ENCODE measurements at places on chromosomes 12 and 14.

GRCh38 chr12:71046215-71046614 is 111.6 kb downstream of the TSPAN8 start:
- DNase-seq: no peak

DNA sequence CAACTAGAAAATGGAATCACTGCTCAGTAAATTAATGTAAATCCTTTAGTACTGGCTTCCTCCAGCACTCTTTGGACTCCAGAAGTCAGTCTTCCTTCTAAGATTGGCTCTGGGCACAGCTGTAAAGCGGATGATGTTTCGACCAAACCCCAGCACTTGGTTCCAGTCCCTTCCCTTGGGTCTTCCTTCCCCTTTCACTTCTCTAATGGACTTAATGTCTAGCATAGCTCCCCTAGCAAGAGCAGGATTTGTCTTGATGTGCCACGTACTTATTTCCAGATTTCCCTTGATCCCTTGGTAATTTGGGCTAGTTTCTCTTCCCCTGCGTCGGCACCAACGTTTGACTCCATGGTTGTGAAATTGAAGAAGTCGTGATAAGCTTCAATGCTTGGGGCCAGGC is 28.3 kb downstream of the C12orf75 start:
- no peak for DNase-seq

- no peak for DNase-seq
Observed at GRCh38 chr14:101732118-101732517, 29.4 kb upstream of the PPP2R5C start.

DNA sequence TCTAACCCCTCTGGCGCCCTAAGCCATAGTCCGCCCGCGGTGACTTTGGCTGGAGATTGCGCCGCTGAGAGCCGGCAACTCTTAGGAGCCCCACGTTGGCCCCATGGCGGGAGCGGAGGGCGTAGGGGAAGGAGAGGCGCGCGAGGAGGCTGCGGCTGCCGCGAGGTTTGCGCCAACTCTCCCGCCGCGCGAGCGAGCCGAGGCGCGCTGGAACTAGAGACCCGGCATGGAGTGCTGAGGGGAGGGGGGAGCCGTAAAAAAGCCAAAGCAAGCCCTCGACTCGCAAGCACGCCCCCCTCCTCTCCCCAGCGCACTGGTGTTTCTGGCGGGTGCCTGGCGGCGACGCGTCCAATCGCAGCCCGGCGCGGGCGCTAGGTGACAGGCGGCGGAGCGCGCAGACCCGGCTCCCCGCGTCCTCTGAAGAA is at the start of gene SYT10:
SYT10 (minus strand) TSS at position 233 of the 425 bp plus-strand sequence. CDS start 297 bp downstream, outside the sequence.
- DNase-seq: peak; percentile 34

DNA sequence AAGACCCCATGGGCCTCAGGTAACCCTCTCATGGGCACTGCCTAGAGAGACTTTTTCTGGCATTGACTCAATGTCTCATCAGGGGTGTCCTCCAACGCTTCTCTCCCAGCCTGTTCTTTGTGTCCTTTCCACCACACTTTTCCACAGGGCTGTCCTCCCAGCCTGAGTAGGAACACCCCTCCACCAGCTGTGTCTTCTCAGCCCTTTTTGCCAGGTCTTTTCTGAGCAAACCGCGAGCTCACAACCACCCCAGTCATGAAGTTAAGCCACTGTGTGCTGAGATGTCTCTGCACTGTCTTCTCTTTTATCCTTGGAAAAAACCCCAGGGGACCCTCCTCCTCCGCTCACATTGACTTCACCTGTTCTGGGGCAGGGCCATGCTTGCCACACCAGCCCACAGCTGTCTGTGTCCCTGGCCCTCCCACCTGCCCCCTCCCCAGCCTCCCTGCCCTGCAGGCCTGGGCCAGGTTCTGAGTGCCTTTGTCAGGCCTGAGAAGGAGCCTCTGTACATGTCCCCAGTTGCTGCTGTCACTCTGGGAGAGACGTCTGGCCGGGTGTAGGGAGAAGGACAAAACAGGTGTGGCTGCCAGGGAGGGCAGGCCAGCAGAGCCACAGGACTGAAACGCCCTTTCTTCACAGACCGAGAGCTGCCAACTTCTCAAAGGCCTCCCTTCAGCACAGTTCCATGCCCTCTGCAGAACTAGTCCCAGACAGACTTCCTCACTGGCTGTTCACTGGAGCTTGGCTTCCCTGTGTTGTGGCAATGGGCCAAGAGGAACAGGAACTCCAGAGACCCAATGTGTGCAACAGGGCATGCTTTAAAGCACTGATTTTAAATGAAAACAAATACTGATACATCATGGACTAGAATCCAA is 50.5 kb upstream of the PNMA1 start:
- peak; percentile 13 for DNase-seq

DNA sequence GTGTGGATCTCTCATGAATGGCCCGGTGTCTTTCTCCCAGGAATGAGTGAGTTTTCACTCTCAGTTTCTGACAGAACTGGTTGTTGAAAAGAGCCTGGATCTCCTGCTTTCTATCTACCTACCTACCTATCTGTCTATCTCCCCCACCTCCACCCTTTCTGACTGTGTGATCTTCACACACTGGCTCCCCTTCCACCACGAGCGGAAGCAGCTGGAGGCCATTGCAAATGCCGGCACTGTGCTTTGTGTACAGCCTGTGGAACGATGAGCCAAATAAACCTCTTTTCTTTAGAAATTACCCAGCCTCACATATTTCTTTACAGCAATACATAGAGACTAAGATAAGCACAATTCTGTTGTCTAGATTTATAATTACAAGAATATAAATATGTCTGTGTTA is 7.2 kb downstream of the GSKIP start:
- DNase-seq: no peak

DNA sequence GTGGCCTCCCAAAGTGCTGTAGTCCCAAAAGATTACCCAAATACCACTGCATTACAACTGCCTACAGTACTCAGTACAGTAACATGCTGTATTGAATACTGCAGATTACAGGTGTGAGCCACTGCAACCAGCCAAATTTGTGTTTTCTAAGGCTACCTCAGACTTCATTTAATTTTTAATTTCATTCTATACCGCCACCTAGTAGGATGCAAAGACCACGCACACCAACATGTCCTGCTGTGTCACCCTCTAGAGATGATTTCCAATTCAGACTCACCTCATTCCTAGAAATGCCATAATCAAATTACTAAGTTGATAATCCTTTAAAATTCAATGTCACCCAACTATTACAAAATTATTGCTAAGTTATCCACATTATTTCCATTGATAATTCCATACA is 15.1 kb downstream of the DICER1 start:
- DNase-seq: no peak

DNA sequence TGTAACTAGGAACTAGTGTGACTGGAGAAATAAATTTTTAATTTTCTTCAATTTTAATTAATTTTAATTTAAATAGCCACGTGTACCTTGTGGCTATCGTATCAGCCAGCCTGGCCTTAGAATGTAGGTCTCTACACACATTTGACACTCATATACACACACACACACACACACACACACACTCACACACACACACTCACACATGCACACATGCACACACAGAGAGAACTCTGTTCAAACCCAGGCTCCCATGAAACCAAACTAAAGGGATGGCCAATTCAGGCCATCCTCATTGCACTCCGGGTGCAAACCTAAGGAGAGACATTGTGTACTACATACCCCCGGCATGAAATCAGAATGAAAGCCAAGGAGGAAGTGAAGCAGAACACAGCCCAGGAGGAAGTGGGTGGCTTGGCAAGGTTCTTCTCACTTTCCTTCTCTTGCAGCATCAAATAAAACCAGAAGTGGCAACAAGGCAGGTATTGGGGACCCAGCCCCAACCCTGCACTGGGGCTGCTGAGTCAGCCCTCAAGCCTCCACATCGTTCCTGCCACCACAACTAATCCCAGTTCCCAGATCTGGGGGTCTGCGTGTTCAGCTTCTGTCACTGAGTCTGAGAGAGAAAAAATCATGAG is 26.2 kb upstream of the CHPT1 start:
- no peak for DNase-seq

GRCh38 chr12:7439579-7440505 is 4.1 kb downstream of the CD163L1 start:
- no peak for DNase-seq

DNA sequence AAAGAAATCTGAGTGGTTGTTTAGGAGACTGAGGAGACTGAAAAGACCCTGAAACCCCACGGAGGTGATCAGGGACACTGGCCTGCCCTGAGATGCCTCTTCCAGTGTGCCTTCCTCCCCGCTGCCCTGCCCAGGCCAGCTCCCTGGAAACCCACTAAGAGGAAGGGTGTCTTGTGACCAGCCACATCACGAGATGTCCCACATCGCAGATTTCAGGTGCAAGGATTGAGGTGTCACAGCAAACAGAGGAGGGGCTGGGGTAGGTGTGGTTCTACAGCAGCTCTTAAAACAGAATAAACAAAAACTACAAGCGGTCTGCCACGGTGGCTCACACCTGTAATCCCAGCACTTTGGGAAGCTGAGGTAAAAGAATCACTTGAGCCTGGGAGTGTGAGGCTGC is 184.3 kb upstream of the C14orf180 start:
- DNase-seq: no peak

- peak; percentile 67 for DNase-seq
Observed at GRCh38 chr12:80269803-80270552, 170.6 kb downstream of the OTOGL start.

DNA sequence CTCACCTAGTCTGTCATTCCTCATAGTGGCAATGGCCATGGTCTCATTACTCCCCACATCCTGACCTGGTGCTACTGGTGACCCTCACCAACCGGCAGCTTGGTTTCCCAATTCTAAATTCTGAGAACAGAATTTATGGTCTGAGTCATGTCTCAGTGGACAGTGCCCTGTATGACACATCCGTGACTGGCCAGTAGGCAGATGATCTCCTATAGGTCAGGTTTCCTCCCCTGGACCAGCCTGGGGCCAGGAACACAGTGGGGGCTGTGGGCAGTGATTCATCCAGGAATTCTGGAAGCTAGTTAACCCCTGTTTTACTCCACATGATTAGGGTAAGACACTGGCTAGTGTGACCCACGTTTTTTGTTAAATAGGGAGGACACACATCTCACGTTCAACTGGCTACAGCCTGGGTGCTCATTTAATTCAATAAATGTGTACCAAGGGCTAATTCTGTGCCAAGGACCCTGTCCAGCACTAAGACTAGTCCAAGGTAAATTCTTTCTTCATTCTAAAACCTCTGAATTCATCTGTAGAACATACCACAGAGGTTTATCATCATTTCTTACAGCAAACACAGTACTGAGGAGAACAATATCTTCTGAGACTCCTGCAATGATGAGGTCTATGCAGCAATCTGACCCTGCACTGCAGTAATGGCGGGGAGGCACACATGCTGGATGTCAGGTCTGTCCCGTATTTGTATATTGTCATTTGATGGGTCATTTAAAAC is 249.6 kb upstream of the TBX3 start:
- DNase-seq: no peak

- DNase-seq: no peak
Observed at GRCh38 chr12:57603815-57604453, 690 bp upstream of the DTX3 start.

DNA sequence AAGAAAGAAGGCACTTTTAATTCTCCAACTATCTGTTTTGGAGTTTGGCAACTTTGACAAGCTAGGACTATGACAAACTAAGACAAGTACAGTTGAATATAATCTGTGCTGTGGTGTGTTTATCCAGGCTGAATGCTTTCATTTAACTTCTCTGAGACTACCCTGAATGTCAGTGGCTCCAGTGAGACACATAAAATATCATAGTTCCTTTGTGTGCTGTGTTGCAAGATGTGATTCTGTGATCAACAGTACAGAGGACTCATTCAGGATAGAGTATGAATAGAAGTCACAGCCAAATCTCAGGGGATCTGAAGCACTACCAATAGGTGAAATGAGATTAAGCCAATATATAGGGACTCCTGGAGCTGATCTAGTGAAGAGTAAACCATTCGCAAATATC is 876.9 kb upstream of the FBXO33 start:
- no peak for DNase-seq

DNA sequence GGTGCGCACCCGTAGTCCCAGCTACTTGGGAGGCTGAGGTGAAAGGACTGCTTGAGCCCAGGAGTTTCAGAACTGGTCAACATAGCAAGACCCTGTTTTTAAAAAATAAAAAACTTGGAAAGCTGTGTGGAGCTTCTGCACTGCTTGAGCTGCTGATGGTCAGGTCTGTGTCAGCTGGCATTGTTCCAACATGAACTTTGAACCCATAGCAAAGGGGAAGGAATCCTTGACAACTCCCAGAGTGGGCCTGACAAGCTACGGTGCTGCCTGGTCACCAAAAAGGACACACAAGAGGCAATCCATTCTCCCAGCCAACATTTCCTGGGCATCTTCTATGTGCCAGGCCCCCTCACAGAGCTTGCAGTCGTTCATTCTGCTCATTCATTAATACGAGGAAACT is 16.4 kb upstream of the LTBP2 start:
- no peak for DNase-seq

DNA sequence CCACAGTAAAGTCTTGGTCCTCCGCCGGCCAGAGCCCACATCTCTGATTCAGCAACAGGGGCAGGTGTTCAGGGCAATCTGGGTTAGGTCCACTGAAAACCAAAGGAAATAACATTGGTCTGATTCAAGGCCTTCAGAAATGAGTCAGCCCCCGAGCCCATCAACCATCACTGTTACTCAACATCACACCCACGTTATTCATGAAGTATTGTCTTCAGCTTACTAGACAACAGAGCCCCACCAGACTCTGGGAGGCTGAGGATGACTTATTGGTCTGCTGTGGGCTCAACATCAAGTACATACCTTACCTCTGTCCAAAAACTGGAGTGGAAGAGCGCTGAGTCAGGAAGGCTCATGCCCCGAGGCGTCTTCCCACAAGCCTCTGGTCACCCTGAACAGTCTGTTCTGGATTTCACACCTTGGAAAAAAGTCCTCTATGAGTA is 97.5 kb downstream of the ZFP36L1 start:
- no peak for DNase-seq

DNA sequence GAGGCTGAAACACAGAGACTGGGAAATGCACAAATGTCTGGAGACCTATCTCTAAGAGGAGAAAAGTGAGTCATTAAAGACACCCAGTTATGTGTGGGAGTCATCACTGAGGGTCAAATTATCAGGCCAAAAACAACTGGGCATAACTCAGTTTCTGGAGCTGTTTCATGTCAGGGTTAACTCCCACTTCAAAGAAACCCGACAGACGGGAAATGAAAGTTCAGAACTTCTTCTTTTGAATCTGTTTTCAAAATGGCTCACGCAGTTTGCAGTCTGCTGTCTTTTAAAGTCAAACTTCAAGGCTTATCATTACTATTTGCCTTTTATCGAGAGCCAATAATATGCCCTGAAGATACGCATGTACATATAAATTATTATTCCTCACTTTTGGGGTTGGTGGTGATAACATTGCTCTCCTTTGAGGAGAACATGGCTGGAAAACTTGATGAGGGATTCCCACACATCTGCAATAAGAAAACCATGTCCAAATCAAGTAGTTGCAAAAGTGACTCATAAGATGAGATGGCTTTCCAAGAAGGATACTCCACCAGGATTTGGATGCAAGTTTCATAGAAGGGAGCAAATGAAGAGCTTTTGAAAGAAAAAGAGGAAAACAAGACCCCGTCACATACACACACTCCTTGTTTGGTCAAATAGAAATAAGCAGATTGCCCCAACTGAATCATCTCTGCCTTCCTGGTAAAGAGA is 341.4 kb downstream of the ADAMTS20 start:
- no peak for DNase-seq

GRCh38 chr12:69330475-69331473 is 17.4 kb upstream of the LYZ start:
- peak; percentile 8 for DNase-seq
